ENCODE measurements at places on chromosomes 12 and 14.

DNA sequence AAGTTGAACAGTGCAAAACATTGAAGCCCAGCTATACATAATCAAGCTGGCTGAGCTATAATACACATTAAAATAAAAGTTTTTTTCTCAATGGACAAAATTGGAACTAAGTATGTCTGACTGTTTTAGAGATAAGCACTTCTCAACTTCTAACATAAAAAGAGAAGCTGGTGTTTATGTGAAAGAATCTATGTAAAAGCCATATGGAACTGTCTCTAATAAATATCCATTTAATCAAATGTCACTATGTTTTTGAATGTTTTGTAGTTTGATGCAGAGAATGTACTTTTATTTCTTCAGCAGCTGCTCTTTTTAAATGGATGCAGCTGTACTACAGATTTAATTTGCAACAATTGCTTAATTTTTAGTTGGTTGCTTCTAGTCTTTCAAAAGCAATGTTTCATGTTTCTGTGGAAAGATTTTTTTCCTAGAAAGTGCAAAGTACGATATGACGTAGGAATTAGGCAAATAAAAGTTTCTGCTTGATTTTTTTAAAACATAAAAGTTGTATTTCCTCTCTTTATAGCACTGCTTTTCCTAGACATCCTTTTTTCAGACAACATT, 114.2 kb downstream of the PDE3A start:
- no peaks in the 10 kb centered on the region for H3K27me3 ChIP-seq
- no peaks in the 10 kb centered on the region for H3K4me1 ChIP-seq
- no peak overlapping the region for H3K4me3 ChIP-seq
- H3K36me3 ChIP-seq: no peaks in the 10 kb centered on the region
- H3K27ac ChIP-seq: no peak overlapping the region

- no peaks in the 10 kb centered on the region for H3K4me1 ChIP-seq
- no peak overlapping the region for H3K27ac ChIP-seq
- H3K27me3 ChIP-seq: no peaks in the 10 kb centered on the region
- no peak for DNase-seq
Measured at GRCh38 chr12:120666571-120667390, 20.2 kb upstream of the MLEC start.

DNA sequence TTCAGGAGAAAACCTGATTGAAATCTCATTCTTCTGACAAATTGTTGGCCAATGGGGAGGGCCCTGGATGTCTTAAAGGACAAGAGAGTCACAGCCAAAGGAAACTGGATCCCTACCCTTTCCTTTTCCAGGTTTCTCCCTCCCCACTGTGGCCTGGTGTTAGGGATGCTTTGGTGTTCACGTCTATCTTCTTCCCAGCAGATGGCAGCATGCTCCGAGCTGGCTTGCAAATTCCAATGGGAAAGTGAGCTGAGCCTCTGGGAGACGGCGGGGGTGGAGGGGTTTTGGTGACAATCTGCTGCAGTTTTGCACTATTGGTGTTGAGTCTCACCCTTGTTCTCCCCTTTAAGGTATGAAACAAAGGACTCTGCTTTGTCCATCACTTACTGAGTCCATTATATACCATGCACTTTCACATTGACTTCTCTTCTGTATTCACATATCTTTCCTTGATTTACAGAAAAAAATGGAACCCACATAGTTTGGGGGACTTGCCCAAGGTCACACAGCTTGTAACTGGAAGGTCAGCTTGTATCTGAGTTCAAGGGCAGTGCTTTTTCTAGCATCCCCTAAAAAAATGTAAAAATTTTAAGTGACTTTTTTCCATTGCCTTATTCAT, 39.3 kb downstream of the CCDC177 start:
- no peaks in the 10 kb centered on the region for H3K4me1 ChIP-seq
- no peak overlapping the region for H3K27ac ChIP-seq
- H3K27me3 ChIP-seq: no peaks in the 10 kb centered on the region
- DNase-seq: no peak
- no peaks in the 10 kb centered on the region for H3K36me3 ChIP-seq

GRCh38 chr14:89024691-89025090, 200.2 kb downstream of the TTC8 start:
- H3K4me1 ChIP-seq: no peaks in the 10 kb centered on the region
- no peak for DNase-seq
- H3K36me3 ChIP-seq: no peaks in the 10 kb centered on the region

DNA sequence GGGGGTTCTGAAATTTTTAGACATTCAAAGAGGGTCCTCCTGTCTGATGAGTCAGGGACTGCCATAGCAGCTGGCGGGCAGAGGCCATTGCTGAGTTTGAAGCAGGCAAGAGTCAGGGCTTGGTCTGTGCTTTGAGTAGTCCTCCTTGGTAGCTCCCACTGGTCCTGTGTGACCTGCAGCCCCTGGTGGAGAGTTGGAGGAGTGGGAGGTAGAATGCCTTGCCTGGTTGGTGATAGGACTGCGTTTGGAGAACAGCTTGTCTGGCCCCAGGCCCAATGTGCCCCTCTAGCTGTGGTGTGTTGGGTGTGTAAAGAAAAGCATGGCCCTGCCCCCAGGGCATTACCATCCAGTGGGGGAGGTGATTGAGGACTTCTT, 116.7 kb downstream of the BEGAIN start:
- H3K4me1 ChIP-seq: no peaks in the 10 kb centered on the region
- no peaks in the 10 kb centered on the region for H3K36me3 ChIP-seq

- peaks cover 88% of the 10 kb centered on the region for H3K36me3 ChIP-seq
- no peak overlapping the region for H3K27ac ChIP-seq
- H3K27me3 ChIP-seq: no peaks in the 10 kb centered on the region
- no peak overlapping the region for H3K4me3 ChIP-seq
- no peaks in the 10 kb centered on the region for H3K4me1 ChIP-seq
- DNase-seq: no peak
Measured at GRCh38 chr14:58216544-58216943, 16.6 kb downstream of the ACTR10 start.

GRCh38 chr14:100362311-100362927, 39.3 kb downstream of the SLC25A47 start:
- no peaks in the 10 kb centered on the region for H3K27me3 ChIP-seq
- no peak for DNase-seq
- H3K36me3 ChIP-seq: peaks cover 98% of the 10 kb centered on the region
- no peaks in the 10 kb centered on the region for H3K4me1 ChIP-seq
- H3K4me3 ChIP-seq: no peak overlapping the region

- no peak for DNase-seq
- no peak overlapping the region for H3K27ac ChIP-seq
- no peak overlapping the region for H3K4me3 ChIP-seq
- H3K27me3 ChIP-seq: no peaks in the 10 kb centered on the region
- no peaks in the 10 kb centered on the region for H3K4me1 ChIP-seq
- H3K36me3 ChIP-seq: no peaks in the 10 kb centered on the region
Measured at GRCh38 chr14:80146941-80147340, 64.4 kb downstream of the DIO2 start.

- no peaks in the 10 kb centered on the region for H3K27me3 ChIP-seq
- peak; percentile 85 for DNase-seq
- no peaks in the 10 kb centered on the region for H3K36me3 ChIP-seq
- peak overlapping the region; percentile 77 for H3K27ac ChIP-seq
- peaks cover 21% of the 10 kb centered on the region for H3K4me1 ChIP-seq
Measured at GRCh38 chr14:65179918-65180724, 77.8 kb upstream of the MAX start.

DNA sequence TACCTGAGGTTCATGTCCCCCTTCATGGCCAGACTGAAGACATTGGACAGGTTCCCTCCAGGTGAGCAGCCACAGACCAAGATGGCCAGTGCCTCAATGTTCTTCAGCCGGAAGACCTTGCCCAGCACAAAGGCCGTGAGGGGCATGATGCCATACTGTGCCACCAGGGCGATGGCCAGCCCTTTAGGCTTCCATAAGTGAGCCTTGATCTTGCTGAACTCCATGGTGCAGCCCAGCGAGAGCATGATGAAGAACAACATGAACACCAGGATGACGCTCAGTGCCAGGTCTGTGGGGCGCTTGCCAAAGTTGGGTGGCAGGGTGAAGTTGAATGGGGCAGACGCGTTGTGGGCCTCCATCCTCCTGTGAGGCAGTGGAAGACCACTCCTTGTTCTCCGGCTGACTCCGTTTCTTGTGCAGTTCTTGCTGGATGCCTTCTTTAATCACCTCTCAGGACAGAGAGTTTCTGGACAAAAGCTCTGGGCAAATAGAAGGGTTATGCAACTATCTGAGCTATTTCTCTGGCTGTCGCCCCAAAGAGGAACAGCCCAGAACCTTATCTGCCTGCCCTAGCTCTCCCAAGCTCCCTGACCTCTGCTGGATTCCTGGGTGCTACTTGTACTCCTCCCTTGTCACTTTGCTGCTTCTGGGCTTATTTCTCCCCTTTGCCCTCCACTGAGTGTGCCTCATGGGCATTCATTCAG, at the start of gene SLC10A1:
Gene SLC10A1 (minus strand): TSS at position 445 of the 704 bp plus-strand sequence. CDS start 86 bp downstream, at position 359.
- H3K36me3 ChIP-seq: no peaks in the 10 kb centered on the region
- no peaks in the 10 kb centered on the region for H3K4me1 ChIP-seq
- no peak for DNase-seq
- H3K27ac ChIP-seq: no peak within 1 kb of the TSS
- H3K27me3 ChIP-seq: no peaks in the 10 kb centered on the region

GRCh38 chr14:104702673-104703072, 13.3 kb downstream of the INF2 start:
- no peak for DNase-seq
- no peak overlapping the region for H3K4me3 ChIP-seq
- H3K4me1 ChIP-seq: no peaks in the 10 kb centered on the region
- H3K27me3 ChIP-seq: no peaks in the 10 kb centered on the region
- H3K36me3 ChIP-seq: peaks cover 78% of the 10 kb centered on the region
- no peak overlapping the region for H3K27ac ChIP-seq

- H3K27me3 ChIP-seq: no peaks in the 10 kb centered on the region
- no peak overlapping the region for H3K27ac ChIP-seq
- H3K4me3 ChIP-seq: no peak overlapping the region
Measured at GRCh38 chr14:99546234-99546879, 57.6 kb downstream of the CCDC85C start.

DNA sequence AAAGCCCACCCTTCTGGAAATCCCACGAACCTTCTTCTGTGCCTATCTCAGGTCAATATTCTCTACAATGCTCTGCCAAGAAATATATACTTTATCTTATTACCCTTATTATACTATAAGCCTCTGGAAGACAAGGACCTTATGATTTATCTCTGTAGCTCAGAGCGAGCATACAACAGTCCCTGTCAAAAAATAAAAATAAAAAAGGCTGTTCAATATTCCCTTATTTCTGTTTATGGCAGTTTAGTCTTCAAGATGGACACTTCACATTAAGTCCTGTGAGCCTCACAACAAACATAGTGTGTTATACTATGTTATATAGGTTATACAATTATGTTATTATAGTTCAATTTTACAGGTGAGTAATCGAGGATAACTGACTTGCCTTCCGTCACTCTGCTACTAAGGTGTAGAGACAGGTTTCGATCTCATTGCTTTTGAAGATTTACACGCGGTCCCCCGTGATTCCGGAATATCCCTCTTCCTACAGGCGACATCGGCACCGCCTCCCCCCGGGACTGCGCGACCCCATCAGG, 562 bp downstream of the EAPP start:
- H3K4me3 ChIP-seq: peak overlapping the region; percentile 83
- no peaks in the 10 kb centered on the region for H3K27me3 ChIP-seq
- no peak for DNase-seq
- peaks cover 11% of the 10 kb centered on the region for H3K4me1 ChIP-seq

GRCh38 chr12:110896559-110896958, 23.8 kb downstream of the MYL2 start:
- no peaks in the 10 kb centered on the region for H3K27me3 ChIP-seq
- H3K36me3 ChIP-seq: no peaks in the 10 kb centered on the region
- peaks cover 25% of the 10 kb centered on the region for H3K4me1 ChIP-seq

- H3K4me3 ChIP-seq: no peak overlapping the region
- DNase-seq: no peak
- H3K36me3 ChIP-seq: no peaks in the 10 kb centered on the region
- H3K4me1 ChIP-seq: peaks cover 58% of the 10 kb centered on the region
- no peaks in the 10 kb centered on the region for H3K27me3 ChIP-seq
Measured at GRCh38 chr12:47088021-47088944, 8.5 kb upstream of the AMIGO2 start.

GRCh38 chr12:29088611-29089219, 60.4 kb upstream of the FAR2 start:
- no peak for DNase-seq
- H3K4me1 ChIP-seq: no peaks in the 10 kb centered on the region
- no peak overlapping the region for H3K4me3 ChIP-seq
- H3K27ac ChIP-seq: no peak overlapping the region

DNA sequence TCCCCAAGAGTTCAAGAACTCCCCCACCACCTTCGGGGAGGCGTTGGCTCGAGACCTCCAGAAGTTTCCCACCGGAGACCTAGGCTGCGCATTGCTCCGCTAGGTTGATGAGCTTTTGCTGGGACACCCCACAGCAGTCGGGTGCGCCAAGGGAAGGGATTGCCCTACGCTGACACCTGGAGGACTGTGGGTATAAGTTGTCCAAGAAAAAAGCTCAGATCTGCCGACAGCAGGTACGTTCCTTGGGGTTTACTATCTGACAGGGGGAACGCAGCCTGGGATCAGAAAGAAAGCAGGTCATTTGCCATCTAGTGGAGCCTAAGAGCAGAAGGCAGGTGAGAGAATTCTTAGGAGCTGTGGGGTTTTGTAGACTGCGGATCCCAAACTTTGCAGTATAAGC, 98.8 kb downstream of the FRMD6 start:
- no peak overlapping the region for H3K27ac ChIP-seq
- H3K36me3 ChIP-seq: no peaks in the 10 kb centered on the region
- no peak overlapping the region for H3K4me3 ChIP-seq
- no peaks in the 10 kb centered on the region for H3K27me3 ChIP-seq
- no peak for DNase-seq
- peaks cover 7% of the 10 kb centered on the region for H3K4me1 ChIP-seq

DNA sequence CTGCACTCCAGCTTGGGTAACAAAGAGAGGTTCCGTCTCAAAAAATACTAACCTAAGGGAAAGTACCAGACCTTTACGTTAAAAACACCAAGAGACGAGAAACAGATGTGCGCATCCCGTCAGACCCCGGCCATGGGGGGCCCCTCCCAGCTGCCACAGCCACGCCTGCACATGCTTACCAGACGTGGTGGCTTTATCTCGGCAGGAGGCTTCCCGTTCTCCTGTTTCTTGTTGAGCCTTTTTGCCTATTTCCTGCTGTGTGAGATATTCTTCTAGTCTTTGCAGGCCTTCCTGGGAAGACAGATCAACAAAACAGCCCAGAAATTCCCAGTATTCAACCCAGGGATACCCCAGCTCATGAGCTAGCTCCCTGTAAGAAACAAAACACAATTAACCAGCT, 23.6 kb downstream of the PGAM5 start:
- no peak for DNase-seq
- peaks cover 80% of the 10 kb centered on the region for H3K36me3 ChIP-seq
- H3K4me3 ChIP-seq: no peak overlapping the region
- H3K4me1 ChIP-seq: no peaks in the 10 kb centered on the region
